ENCODE measurements at places on chromosomes 1 and 21.

DNA sequence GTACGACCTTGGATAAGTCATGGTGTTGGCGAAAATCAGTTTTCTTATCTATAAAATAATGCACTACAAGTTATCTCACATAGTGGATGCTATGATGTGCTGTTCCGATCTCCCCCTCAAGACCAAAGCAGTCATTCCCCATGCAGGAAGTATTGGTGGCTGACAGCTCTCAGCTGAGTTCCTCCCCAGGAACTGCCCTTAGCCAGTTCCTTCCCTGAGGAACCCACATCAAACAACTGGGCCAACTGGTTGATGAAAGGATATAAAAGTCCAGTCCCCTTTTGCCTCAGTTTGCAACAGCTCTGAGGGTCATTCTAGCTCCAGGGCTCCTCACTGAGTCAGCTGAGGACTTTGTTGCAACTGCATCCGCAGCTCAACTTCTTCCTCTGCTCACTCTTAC lies 16.1 kb upstream of the SLAMF1 start:
- DNase-seq: no peak

DNA sequence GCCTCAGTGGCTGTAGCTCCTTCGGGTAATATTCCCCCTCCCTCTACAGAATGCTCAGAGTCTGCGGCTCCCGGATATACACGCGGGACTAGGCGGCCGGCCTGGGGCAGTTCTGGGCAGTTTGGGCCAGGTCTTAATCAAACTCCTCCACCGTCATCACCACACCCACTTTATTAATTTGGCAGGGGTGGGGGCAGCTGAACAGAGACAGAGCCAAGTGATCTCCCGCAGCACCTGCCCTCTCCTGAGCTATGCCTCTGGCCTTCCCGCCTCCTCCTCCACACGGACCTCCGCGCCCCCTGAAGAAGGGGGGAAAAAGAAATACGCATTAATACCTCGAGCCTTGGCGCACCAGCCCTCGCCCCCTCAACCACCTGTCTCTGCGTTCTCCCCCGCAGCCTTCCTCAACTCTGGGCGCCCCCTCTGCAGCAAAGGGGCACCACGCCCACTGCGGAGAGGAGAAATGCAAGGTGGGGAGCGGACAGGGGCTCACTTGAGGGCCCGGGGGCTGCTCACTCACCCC lies 42.6 kb downstream of the CD34 start:
- peak; percentile 31 for DNase-seq

DNA sequence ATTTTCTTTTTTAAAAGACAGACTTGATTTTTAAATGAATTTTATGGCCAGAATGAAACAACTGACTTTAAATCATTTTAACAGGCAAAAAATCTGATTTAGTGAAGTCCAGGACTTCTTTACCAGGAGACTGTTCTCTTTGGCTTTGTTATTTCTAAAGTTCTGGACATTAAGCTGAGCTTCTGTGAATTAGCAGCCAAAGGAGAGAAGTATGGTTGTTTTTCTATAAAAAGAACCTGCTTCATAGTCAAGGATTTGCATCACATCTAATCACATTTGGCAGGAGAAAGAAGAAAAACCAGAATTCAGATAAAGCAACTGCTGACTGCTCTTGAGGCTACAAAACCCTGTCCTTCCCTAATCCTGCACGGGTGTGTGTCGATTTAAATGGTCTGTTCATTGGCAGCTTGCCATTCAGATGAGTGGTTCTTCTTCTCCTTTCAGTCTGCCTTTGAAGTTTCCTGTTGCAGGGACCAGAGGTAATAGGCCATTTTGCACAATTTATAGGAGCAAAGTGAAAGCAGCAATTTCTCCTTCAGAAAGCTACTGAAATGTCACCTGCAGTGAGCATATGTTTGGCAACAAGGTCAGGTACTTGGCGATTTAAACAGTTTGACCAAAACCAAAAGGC lies 215.4 kb downstream of the OLFM3 start:
- no peak for DNase-seq

- DNase-seq: peak; percentile 60
Measured at GRCh38 chr1:151619489-151620093, 7.7 kb downstream of the SNX27 start.

DNA sequence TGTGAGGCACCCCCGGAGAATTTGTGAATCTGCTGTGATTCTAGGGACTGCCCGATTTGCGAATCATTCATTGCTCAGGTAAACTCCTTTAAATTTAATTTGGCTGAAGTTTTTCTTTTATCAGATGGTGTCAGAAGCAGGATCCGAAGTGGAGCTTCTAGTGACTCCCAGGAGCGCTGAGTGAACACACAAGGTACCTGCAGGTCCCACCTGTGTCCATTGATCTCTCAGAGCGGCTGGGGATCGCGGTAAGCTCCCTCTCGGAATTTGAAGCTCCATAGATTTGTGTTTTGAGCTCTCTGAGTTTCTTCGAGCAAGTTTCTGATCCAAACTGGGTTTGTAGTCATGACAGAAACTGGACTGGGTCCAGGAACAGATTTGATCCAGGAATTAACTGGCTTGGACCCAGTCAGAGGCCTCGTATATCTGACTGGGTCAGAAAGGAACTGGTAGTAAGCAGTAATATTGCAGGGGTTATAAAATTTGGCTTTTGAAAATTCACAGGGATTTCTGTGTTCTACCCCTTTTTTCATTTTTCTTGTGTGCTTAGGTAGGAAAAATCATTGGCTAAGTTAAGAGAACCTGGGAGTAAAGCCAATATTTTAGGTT lies 56.2 kb upstream of the EDEM3 start:
- DNase-seq: no peak

DNA sequence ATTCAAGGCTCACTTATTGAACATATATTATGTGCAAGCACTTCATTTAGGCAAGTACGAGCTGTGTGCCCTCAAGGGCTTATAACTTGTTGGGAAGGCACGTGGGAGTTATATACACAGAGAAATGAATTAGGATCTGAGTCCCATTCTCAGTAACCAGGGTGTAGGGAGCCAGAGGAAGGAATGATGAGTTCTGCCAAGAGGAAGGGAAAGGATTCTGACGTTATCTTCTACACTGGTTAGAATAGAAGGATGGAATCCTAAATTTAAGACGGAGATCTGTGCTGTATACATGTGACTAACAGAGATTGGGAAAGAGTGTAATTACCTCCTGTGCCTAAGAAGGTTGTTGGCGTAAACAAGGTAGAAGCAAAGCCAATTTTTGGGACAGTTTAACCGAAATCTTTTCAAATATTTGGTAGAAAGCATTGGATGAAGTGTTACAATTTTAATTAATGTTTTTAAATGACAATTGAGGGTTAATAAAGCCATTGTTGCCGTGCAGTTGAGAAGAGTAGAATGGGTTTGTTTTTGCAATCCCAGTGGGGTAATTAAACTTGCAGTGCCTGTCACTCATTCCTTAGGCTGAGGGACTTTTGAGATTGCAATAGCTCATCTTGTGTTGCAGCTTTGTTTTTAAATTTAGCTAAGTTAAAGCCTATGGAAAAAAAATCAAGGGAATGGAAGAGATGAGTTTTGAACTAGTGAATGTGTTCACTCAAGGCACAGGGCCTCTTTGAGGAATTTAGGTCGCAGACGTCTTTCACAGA lies 177.2 kb downstream of the NFIA start:
- no peak for DNase-seq

GRCh38 chr21:25457411-25457810 lies 149.9 kb downstream of the MRPL39 start:
- DNase-seq: peak; percentile 22

All from EH (cell line).